ENCODE measurements at places on chromosomes 4 and X. TPM values are rescaled to one million over a fixed set of nuclear protein-coding genes. Genes with fewer than 3 reads are reported as not detected.

The IL3RA gene
- 13.4 TPM for polyA plus RNA-seq

The NLGN3 gene
- not detected for polyA plus RNA-seq

The MSANTD1 gene
- not detected for polyA plus RNA-seq

The SPANXN5 gene
- polyA plus RNA-seq, result not detected

The TEX11 gene
- polyA plus RNA-seq, result 2.3 TPM

The AMTN gene
- not detected for polyA plus RNA-seq

- H3K27me3 ChIP-seq, result no peaks in the 10 kb centered on the region
- no peak overlapping the region for H3K4me3 ChIP-seq
- no peak for DNase-seq
- H3K4me1 ChIP-seq, result no peaks in the 10 kb centered on the region
- H3K36me3 ChIP-seq, result no peaks in the 10 kb centered on the region
These were observed 13.0 kb downstream of the SEPTIN11 start for GRCh38 chr4:76962406-76963130.

- no peak for DNase-seq
- no peaks in the 10 kb centered on the region for H3K36me3 ChIP-seq
- H3K4me3 ChIP-seq, result no peak overlapping the region
These were observed 401.8 kb upstream of the RPS6KA3 start for GRCh38 chrX:20668550-20668949.

Data from sigmoid colon (tissue), 7 donors.